ENCODE measurements at places on chromosomes 2 and 18.

DNA sequence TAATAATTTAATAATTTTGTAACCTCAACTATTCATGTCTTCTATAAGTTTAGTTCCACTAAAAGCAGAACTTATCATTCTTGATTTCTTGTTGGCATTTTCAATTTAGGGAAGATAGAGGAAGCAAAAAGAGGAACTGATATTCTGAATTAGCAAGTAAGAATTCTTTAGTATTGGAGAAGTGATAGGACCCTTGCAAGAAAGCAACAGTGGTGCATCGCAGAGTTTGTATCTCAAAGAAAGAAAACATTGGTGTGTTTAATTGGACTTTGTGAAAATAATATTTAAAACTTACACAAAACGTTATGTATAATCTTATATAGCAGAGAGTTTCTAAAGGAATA is 36.5 kb upstream of the TNFRSF11A start:
- no peak for DNase-seq

GRCh38 chr18:61822879-61823278 is 69.9 kb downstream of the RNF152 start:
- DNase-seq, result no peak

DNA sequence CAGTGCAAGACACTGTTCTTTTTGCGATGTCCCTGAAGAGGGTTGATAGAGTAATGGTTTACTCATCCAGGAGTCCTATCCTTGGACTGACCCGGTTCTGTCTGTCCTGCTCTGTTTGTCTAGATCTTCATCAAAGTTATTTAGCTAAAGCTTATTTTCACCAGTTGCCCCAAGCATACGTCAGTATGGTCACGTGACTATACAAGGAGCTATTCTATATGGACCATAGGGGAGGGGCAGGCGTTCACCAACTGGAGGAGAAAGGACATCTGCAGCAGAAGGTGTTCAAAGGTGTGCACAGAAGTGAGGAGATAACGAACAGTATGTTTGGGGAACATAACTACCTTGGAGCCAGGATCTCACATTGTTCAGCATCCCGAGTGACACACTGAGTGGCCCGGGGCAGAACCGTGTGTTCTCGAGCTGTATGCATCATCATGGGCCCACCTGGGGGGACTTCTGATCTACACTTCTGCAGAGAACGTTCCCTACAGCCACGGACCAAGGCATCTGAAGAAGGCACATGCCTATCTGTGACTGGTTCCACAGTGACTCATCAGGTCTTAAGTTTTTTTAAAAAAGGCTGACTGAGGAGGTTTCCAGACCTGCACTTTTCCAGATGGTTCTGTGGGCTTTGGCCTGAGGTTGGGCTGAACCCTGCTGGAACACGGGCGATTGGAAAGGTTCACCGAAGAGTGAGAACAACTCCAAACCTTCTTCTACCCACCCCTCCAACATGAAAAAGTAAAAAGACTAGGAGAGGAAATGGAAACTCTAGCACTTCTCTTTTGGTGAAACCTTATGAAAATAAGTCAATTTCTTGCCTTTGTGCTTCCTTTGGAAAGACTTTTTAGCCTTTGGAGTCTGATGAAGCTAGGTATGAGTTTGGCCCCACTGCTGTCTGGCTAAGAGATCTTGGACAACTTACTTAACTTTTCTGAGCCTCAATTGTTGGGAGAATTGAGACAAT is 68.6 kb upstream of the YWHAQ start:
- DNase-seq, result no peak

- DNase-seq, result no peak
These were observed 107.8 kb upstream of the ST3GAL5 start for GRCh38 chr2:85996591-85996990.

GRCh38 chr18:78126536-78126935 is 853.1 kb upstream of the SALL3 start:
- DNase-seq, result no peak

GRCh38 chr2:31580321-31581117 is at the start of gene SRD5A2:
Gene SRD5A2 (minus strand): TSS chr2:31580938. CDS start chr2:31580900, 38 bp downstream.
- no peak for DNase-seq

DNA sequence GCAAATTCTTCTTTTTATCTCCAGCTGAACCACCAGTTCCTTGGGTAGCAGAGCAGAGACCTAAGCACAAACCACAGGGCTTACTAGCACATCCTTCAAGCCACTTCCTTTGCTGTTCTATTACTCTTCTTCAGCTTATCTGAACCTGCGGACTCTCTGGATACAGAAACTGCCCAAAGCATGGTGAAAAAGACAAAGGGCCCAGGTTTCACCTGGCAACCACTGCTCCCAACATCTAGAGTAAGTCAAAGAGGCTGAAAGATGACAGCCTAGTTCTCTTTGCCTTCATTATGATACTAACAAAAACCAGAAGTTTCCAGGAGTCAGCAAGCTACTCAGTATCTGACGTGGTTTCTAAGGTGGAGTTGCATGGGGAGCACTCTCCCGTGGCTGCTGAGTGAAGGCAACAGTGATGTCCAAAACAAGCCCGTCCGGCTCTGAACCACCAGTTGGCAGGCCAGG is 43.4 kb downstream of the KANSL3 start:
- no peak for DNase-seq

DNA sequence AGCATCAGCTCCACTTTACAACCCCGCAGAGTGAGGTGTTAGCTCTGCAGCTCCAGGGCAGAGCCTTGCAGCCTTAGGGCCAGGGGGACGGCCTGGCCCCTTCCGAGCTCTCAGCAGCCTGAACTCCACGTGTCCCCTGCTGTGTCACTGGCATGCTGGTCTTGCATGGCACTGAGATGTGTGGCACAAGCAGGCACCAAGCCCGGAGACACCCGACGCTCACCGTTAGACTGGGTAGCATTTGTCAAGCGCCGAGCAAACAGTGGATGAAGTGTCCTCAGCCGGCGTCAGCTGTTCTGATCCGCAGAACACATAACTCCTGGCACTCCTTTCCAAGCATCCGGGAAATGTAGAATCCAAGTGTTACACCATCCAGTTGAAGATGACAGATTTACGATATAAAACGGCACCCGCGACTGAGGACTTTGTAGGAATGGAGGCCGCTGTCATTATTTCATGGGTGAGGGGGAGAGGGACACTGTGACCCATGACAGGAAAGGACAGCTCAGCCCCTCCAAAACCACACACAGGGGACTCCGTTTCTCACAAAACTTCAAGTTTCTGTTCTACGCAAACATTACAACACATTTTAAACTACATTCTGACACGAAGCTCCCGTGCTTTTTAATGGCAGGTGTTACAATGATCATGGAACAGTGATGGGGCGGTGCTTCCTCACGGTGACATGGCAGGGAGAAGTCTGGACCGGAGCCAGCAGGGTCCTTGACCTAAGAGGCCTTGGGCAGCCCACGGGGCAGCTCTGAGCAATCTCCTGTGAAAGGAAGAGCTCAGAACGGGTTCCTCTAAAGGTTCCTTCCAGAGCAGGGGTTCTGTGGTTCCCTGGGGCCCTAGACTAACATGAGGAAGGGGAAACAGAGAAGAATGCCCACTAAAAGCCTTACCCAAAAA is 89.4 kb downstream of the HDAC4 start:
- no peak for DNase-seq

DNA sequence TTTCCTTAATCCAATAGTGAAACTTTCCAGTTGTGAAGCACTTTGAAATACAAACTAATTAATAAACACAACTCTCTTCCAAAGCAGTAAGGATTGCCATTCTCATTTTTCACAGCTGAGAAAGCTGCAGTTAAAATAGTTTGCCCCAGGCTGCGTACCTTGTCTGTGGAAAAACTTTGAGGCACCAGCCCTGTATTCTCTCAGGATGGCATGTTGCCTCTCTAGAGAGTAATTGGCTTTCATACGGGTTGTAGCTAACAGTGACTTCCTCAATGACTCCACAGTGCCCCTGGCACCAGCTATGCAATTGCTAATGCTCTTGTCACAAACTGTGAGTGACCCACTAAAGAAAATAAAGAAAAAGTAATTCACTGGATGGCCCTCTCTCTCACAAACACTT is 345.7 kb downstream of the MTX2 start:
- DNase-seq, result no peak

GRCh38 chr2:40466332-40466906 is 14.5 kb upstream of the SLC8A1 start:
- DNase-seq, result no peak
